Anterior cingulate cortex (tissue), 58 donors: ENCODE measurements at places on chromosomes 1 and 21.

DNA sequence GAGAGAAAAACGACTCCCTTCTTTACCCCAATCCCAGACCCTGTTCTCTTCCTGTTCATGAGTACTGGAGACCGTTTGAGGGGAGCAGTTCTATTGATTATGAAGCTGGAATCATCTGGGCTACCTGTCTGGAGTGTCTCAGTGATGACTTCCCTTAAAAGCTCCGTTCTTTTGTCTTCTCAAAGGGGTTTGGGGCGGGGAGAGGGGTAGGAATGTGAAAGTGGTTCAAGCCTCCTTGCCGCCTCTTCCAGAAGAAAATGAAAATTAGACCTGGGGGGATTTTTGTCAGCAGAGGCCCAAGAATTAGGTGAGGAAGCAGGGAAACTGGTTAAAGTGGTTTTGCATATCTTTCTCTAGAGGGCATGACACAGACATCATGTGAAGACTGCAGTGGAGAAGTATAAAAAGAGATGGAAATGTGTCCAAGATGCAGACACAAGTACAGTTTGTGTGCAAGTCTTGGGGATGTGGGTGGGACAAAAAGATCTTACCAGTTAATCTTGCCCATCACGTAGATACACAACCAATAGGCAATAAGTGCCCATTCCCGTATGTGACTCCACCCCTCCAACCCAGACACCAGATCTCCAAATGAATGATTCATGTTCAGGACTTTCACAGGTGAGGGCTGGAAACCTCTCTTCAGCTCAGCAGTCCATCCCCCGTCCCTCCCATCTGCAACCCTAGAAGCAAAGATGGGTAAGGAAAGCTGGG lies 470 bp upstream of the MTMR11 start:
- DNase-seq, result no peak

GRCh38 chr1:85059563-85059962 lies 11.3 kb upstream of the MCOLN3 start:
- no peak for DNase-seq

GRCh38 chr1:8943498-8944405 lies 1.9 kb upstream of the CA6 start:
- DNase-seq, result no peak

- DNase-seq, result no peak
These were observed 454 bp upstream of the NENF start for GRCh38 chr1:212432272-212432660.

DNA sequence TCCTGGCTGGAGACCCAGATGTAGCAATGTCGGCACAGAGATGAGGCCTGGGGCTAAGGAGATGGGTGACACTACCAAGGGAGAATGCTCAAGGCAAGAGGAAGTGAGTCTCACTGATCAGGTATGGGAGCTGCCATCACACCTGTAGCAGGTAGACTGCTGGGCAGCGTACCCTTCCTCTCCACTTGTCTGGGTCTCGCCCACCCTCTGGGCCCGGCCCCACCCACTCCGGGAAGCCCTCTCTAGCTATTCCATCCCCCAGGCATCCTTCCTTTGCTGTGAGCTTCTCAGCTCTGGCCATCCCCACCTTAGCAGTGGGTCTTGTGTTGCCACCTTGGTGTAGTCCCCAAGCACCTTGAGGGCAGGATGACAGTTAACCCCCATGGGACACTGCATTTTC lies 87.7 kb upstream of the EDN2 start:
- no peak for DNase-seq

DNA sequence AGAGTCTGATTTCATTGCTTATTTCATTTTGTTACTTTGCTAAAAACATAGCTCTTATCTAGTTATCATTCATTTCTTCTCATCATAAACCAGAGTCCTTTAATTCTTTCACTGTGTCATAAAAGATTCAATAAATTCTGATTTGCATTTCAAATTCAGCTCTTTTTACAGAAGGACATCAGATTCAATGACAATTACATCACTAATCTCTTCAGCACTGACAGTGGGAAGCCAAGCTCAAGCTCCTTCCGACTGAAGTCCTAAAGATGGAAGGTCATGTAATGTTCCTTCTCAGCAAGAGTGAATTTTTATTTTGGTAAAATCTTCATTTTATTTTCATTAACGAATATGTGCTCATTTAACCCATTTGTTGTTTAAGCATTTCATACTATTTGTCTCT lies 530.7 kb upstream of the ADGRL2 start:
- DNase-seq, result no peak

GRCh38 chr1:207763972-207764371 lies 12.1 kb downstream of the CD46 start:
- DNase-seq, result no peak

- DNase-seq, result no peak
These were observed 39.8 kb downstream of the RASSF5 start for GRCh38 chr1:206547104-206547503.

DNA sequence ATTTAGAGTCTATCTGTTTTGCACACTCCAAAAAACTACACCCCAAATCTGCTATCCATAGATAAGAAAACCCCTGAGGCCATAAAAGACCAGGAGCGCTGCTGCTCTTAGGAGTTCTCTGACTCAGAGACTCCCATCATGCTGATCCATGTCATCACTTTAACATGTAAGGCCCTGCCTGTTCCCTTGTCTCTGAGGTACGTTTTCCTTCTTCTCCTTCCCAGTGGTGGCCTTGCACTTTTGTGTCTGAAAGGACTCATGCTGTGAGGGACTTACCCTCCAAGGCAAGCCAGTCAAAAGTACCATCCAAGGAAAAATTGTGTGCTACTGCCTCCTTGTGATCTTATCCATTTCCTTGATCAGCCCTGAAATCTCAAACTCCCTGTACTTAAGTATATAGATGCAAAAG lies 427.4 kb upstream of the NCAM2 start:
- no peak for DNase-seq

GRCh38 chr21:43611598-43612369 lies 47.5 kb downstream of the HSF2BP start:
- peak; percentile 31 for DNase-seq

- DNase-seq, result no peak
These were observed 8.1 kb upstream of the PLA2G5 start for GRCh38 chr1:20061866-20062265.

- DNase-seq, result no peak
These were observed 23.8 kb downstream of the AGT start for GRCh38 chr1:230690101-230690500.

GRCh38 chr1:44798481-44799365 lies 1.5 kb upstream of the PLK3 start:
- no peak for DNase-seq
